Hepatic stellate cell (primary cell): ENCODE measurements at places on chromosomes 4 and X.

- DNase-seq: no peak
Measured at GRCh38 chr4:76757418-76757939, 140.5 kb downstream of the SOWAHB start.

DNA sequence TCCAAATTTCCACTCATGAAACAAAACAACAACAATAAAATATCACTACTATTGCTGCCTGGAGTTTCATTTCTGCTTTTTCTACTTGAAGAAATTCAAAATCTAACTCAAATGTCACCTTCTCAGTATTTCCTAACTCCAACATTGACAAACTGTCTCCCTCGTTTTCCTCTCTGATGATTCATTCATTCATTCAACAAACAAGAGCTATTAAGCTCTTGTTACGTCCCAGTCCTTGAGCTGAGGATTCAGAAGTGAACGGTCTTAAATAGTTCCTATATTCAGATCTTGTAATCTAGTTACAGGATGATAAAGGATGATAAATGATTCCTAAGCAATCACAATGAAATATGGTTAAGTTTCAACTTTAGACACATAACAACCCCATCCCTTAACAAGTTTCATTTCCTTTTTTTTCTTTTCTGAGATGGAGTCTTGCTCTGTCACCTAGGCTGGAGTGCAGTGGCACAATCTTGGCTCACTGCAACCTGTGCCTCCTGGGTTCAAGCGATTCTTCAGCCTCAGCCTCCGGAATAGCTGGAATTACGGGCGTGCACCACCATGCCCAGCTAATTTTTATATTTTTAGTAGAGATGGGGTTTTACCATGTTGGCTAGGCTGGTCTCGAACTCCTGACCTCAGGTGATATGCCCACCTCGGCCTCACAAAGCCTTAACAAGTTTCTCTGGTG lies 1.7 kb downstream of the SLC9B2 start:
- DNase-seq: no peak

GRCh38 chr4:97548186-97548585 lies 595.1 kb downstream of the STPG2 start:
- no peak for DNase-seq

DNA sequence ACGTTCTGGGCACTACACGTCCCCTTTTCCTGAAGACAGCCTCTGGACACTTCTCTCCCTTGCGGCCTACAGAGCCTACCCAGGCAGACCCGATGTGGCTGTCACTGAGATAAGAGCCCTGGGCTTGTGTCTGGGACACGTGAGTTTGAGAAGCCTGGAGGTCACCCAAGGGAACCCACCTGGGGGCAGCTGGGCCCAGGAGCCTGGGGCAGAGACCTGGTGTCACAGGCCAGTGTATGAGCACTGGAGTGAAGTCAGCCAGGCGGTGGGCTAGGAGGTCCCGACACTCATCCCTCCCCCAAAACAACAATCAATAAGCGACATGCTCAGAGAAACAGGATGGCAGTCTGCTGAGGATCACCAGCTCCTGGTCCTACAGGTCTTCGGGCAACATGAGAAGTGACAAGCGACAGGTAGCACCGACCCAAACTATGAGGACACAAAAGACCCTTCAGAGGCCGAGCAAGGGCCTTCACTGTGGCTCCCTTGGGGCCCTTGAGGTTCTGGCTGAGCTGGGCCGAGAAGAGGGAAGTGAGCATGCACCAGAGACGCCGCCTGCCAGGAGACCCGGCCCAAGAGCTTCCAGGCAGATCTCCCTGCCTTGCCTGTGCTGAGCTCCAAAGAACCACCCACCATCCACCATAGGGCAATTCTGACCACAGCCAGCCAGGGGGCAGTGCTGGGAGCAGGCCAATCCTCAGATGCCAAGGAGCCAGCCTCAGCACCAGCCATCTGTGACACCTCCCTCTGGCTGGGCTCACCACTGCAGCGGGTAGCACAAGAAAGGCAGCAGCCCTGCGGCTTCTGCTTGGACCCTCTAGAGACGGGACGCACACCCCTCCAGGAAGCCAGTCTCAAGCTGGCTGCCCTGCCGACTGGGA lies 11.0 kb upstream of the DUSP9 start:
- no peak for DNase-seq

GRCh38 chr4:56147371-56147770 lies 198.6 kb downstream of the CEP135 start:
- no peak for DNase-seq

- DNase-seq: no peak
Measured at GRCh38 chrX:24242649-24243175, 71.2 kb downstream of the SUPT20HL2 start.

DNA sequence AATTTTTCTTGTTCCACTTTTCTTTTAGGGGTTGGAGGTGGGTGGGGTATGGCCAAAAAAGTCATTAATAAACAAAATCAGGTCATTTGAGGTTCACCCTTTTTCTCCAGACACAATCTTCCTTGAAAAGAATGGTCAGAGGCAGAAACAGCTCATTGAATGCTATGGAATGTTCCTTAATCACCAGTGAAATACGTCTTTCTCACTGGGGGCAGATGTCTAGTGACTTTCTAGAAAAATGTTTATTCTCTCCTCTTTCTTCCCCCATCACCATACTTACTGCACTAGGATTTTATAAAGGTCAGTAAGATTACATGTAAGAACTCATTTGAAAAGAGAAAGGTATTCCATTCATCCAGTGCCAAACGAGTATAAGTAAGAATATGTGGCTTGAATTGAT lies 44.5 kb downstream of the MGST2 start:
- DNase-seq: no peak

GRCh38 chr4:150056569-150056968 lies 21.7 kb upstream of the DCLK2 start:
- DNase-seq: peak; percentile 11
